ENCODE measurements at places on chromosomes 5 and 9.

- DNase-seq = no peak
These were observed 497.4 kb upstream of the CYLC2 start for GRCh38 chr9:102497709-102498108.

GRCh38 chr5:68554571-68555279, 339.2 kb downstream of the PIK3R1 start:
- DNase-seq = no peak

GRCh38 chr5:175698401-175699115, 40.7 kb downstream of the HRH2 start:
- no peak for DNase-seq

DNA sequence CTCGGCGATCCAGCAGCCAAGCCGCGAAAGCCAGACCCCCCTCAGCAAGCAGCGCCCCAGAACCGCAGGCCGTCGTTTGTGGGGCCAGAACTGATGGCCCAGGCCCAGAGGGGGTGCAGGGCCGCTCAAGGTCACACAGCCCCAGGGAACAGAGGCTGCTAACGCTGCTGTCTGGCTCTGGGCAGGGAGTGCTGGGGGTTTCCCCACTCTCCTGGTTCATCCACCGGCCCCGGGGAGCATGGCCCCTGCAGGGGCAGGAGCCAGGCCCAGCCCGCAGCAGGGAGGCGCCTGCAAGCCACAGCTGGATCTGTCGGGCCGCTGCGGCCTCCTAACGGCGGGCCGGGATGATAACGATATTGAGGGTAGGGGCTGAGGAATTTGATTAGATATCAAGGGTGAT, 64.8 kb upstream of the IGFBPL1 start:
- no peak for DNase-seq

- DNase-seq = no peak
These were observed 32.3 kb downstream of the SHISAL2B start for GRCh38 chr5:64722588-64722987.

- no peak for DNase-seq
These were observed 198.7 kb downstream of the SEMA6A start for GRCh38 chr5:116375926-116376325.

- no peak for DNase-seq
These were observed 17.5 kb downstream of the CDH12 start for GRCh38 chr5:22835686-22836085.

DNA sequence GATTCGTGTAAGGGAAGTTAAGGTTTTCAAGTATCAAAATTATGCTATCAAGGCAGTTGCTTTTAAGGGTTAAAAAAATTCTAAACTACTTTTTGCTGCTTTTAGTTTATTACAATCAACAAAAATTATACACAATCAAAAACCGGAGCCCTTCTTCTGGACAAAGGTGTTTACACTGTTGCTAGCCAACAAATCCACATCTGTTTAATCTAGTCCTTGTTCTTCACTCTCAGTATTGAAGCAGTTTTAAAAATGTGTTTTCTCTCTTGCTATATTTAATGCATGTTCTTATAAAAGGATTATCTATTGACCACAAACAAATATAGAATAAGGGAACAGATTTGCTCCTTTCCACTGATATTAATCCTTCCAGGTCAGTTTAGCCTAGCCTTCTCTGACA, 2.5 kb downstream of the FEM1C start:
- no peak for DNase-seq

DNA sequence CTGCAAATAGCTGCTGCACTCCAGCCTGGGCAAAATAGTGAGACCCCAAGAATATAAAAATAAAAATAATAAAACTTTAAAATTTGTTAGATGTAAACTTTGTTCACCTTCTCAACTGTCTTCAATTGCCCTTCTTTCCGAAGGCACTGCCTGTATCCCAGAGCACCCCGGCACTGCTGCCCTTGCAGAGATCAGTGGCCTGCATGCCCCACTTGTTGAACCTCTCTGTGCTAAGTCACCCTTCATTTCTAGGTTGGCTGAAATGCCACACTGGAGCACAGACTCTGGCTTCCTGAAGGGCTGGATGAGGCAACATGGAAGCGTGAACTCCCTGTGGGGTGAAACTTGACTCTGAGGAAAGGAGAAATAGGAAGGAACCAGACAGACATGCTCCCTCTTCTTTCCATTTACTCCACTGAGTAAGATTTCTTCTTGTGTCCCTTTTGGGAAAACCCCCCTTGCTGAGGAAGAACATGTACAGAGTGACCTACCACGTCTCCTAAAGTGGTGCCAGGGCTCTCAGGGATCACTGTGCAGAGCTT, 8.4 kb upstream of the JMY start:
- DNase-seq = no peak

GRCh38 chr5:154411338-154411737, 34.5 kb upstream of the SAP30L start:
- no peak for DNase-seq

DNA sequence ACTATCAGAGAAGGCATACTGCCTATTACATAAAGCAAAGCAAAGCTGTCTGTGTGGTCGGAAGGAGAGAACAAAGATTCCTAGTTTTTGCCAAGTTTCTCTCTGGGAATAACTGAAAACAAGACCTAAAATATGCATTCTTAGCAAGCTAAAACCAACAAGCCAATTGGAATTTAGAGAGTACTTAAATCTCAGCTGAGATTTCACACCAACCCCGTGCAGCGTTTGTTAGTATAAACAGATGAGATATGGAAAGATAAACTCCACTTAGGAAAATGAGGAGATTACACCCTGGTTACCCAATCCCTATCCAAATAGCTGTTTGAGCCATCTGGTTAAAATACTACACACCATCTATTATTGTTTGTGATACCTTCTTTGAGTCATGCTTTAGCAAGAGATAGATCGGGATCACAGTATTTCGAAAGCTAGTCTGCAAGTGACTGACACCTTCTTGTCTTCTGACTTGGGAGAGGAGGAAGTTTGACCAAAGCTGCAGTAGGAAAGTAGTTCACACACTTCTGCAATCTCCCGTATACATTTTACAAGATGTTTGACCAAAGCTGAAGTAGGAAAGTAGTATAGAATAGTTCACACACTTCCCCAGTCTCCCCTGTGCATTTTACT, 18.2 kb downstream of the FAF2 start:
- no peak for DNase-seq

DNA sequence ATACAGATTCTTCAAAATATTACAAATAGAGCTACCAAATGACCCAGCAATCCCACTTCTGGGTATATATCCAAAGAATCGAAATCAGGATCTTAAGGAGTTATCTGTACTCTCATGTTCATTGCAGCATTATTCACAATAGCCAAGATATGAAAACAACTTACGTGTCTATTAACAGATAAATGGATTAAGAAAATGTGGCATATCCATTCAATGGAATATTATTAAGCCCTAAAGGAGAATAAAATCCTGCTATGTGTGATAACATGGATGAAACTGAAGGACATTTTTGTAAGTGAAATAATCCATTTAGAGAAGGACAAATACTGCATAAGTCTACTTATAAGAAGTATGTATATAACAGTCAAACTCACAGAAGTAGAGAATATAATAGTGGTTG, 450.6 kb downstream of the TMEM232 start:
- no peak for DNase-seq

GRCh38 chr5:73158313-73158712, 14.7 kb upstream of the TMEM174 start:
- no peak for DNase-seq

DNA sequence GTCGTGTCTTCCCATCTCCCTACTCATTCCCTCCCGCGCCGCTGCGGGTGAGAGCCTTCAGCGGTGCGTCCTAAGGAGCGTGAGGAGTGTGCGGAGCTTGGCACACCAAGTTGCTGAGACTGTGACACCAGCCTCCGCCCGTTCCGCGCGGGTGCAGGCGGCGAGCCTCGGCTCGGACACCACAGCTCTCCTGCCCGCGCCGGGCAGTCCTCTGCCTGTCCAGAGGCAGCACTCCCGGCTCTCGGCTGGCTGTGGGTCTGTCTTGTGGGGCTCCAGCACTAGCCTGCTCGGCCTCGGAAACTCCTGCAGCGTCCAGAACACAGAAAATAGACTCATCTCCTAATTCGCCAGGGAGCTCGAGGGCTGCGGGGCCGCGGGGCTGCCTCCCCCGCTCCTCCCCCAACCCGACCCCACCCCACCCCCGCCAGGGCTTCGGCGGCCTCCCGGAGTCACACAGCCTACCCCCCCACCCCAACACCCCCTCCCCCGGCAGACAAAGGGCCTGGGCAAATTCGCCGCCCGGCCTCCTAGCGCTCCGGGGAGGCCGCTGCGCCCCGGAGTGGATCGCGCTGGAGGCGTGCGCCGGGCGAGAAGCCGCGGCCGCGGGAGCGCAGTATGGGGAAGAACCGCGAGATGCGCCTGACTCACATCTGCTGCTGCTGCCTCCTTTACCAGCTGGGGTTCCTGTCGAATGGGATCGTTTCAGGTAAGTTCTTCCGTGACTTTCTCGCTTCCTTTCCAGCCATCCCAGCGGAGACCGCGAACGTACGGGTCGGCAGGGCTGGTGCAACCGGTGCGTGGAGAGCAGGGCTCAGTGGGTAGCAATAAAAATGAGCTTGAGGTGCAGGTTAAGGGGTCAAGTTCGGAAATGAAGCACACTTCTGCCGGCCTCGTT, at the start of gene ADAMTS19:
Gene ADAMTS19 (plus strand): TSS at position 522 of the 895 bp plus-strand sequence. CDS start 94 bp downstream, at position 616.
- DNase-seq = peak; percentile 80

DNA sequence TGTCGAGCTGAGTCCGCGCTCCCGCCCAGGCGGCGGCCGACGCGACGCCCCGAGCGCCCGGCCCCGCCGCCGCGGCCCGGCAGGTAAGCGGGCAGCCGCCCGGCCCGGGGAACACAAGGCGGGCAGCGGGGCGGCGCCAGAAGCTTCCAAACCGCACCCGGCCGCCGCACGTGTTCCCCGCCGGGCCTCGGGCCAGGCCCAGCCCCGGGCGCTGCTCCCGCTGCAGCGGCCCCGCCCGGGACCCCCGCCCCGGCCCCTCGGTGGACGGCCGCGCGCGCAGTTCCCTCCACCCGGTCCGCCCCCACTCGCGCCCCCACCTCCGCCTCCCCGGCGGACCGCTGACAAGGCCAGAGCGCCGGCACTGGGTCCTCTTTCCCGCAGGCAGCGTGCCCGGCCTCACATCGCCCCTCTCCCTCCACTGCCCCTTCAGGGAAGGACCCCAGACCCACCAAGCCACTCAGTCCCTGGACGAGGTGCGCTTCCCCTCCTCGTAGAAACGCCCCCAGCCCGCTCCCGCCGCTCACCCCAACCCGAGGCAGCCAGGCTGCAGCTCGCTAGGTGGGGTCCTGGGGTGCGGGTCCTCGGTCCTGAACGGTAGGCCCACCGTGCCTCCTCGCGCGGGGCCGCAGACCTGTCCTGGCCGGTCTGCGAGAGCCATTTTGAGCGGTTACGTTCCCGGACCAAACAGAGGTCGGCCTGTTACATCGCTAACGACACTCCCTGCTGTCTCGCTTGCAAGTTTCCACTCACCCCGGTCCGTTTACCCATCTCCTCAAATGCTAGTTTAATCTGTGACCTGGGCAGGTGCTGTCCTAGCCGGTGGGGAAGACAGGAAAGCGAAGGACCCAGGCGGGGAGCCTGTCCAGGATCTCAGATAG, 475 bp downstream of the WDR5 start:
- DNase-seq = no peak

GRCh38 chr5:137575847-137576246, 76.7 kb upstream of the SPOCK1 start:
- DNase-seq = no peak

DNA sequence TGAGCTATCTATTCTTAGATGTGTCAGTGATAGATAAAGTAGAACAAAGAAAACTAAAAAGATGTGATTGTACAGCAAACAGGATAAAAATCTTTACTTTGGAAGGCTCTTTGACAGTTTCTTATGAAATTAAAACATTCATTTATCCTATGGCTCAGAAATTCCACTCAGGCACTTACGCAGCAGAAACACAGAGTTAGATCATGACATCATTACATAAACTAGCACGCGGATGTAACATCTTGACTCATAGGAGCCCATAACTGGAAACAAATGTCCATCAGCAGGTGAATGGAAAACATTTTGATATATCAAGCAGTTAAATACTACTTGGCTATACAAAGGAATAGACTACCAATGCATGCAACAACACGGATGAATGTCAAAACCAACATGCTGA, 45.3 kb downstream of the ICE1 start:
- no peak for DNase-seq
